ENCODE measurements at places on chromosomes 2 and 18. TPM values are rescaled to one million over a fixed set of nuclear protein-coding genes. Genes with fewer than 3 reads are reported as not detected.

Gene ALLC
- total RNA-seq = not detected

Gene HOXD9
- not detected for total RNA-seq

Gene WDR33
- 35.3 TPM for total RNA-seq

Gene TACR1
- total RNA-seq = 0.14 TPM

Gene ARHGEF4
- total RNA-seq = 7.7 TPM

Gene WDFY1
- 94.5 TPM for total RNA-seq

Gene COL4A4
- total RNA-seq = not detected

Gene UGT1A6
- 26.3 TPM for total RNA-seq

DNA sequence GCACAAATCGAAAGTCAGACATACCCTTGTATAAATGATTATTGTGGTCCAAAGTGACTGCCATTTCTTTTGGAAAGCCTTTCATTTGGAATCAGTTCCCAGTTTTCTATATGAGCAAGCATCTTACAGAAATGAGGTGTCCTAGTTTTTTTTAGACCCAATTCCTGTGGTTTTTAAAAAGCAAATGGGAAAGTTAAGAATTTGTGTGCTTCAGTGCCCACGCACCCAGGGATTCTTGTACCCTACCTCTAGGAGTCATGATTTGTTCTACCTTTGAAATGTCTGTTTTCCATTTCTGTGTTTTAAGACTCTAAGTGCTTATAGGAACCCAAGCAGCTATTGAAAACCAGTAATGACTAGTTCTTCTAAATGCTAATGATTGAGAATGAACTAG lies 218.1 kb downstream of the CAMKMT start:
- no peaks in the 10 kb centered on the region for H3K4me1 ChIP-seq
- no peaks in the 10 kb centered on the region for H3K27me3 ChIP-seq
- no peak for DNase-seq
- H3K27ac ChIP-seq = no peak overlapping the region

DNA sequence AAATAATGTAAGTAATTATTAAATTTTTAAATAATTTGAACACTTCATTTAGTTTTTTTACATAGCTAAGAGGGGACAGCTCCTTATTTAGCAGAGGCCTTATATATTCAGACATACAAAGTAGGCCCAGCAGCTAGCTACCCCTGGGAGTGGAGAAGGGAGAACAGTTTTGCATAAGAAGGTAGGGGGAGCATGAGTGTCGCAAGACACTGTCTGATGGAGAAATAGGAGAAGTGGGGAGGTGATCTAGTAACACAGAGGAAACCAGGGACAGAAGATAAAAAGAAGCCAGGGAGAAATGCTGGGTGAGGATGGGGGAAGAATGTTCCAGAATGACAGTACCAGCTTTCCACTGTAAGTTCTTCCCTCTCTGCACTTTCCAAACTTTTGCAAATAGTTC lies 16.0 kb upstream of the RGPD4 start:
- H3K4me1 ChIP-seq = no peaks in the 10 kb centered on the region
- no peaks in the 10 kb centered on the region for H3K36me3 ChIP-seq
- no peak for DNase-seq

- no peak for DNase-seq
- no peaks in the 10 kb centered on the region for H3K36me3 ChIP-seq
- no peaks in the 10 kb centered on the region for H3K27me3 ChIP-seq
- H3K27ac ChIP-seq = no peak overlapping the region
- no peak overlapping the region for H3K4me3 ChIP-seq
- no peaks in the 10 kb centered on the region for H3K4me1 ChIP-seq
Observed at GRCh38 chr2:167759531-167759930, 487.9 kb downstream of the STK39 start.

DNA sequence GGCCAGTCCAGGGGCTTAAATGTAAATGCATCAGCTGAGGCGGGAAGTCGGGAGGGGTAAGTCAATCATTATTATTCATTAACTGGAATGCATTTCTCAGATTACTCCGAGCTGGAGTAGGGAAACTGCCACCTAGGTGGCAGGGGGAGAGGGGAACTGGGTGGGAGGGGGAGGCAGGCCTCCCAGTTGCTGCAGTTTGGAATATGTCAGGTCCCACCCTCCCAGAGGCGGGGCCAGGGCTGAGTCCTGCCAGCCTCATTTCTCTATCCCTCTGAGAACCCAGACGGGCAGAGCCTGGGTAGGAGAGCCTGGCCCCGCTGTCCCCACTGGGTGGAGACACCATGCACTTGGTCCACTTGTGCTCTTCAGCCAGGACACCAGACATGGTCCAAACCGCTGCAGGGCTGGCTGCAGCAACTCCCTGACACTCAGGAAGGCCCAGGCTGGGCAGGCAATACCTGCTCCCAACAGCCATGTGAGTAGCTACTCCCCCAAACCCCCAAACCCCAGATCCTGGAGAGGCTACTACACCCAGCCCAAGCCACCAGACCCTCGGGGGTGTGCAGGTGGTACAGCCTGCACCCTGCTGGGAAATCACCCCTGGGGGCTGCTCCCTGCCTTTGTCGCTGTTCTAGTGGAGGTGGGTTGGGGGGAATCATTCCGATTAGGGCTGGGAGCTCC lies at the start of gene GPBAR1:
Gene GPBAR1 (plus strand): TSS at position 274 of the 681 bp plus-strand sequence. CDS start 1,710 bp downstream, outside the sequence.
- peaks cover 16% of the 10 kb centered on the region for H3K36me3 ChIP-seq
- peaks cover 93% of the 10 kb centered on the region for H3K4me1 ChIP-seq
- H3K27me3 ChIP-seq = no peaks in the 10 kb centered on the region
- peak; percentile 72 for DNase-seq
- H3K4me3 ChIP-seq = peak within 1 kb of the TSS; percentile 24

GRCh38 chr2:107621186-107622165 lies 205.2 kb upstream of the RGPD4 start:
- no peak overlapping the region for H3K4me3 ChIP-seq
- no peaks in the 10 kb centered on the region for H3K36me3 ChIP-seq
- H3K27ac ChIP-seq = no peak overlapping the region
- DNase-seq = no peak

DNA sequence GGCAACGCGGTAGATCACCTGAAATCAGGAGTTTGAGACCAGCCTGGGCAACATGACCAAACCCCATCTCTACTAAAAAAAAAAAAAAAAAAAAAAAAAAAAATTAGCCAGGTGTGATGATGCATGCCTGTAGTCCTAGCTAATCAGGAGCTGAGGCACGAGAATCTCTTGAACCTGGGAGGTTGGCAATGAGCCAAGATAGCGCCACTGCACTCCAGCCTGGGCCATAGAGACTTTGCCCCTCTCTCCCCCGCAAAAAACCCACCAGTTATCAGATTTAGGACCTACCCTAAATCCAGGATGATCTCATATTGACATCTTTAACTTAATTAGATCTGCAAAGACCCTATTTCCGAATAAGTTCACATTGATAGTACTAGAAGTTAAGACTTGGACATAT lies 29.2 kb upstream of the LDAH start:
- H3K4me1 ChIP-seq = no peaks in the 10 kb centered on the region
- DNase-seq = no peak
- H3K27me3 ChIP-seq = no peaks in the 10 kb centered on the region
- no peak overlapping the region for H3K4me3 ChIP-seq
- no peaks in the 10 kb centered on the region for H3K36me3 ChIP-seq
- no peak overlapping the region for H3K27ac ChIP-seq

- no peaks in the 10 kb centered on the region for H3K36me3 ChIP-seq
- H3K27me3 ChIP-seq = no peaks in the 10 kb centered on the region
- no peak overlapping the region for H3K4me3 ChIP-seq
- peaks cover 7% of the 10 kb centered on the region for H3K4me1 ChIP-seq
- no peak overlapping the region for H3K27ac ChIP-seq
Observed at GRCh38 chr2:229422063-229422462, 151.0 kb upstream of the PID1 start.

- H3K27me3 ChIP-seq = no peaks in the 10 kb centered on the region
- H3K36me3 ChIP-seq = no peaks in the 10 kb centered on the region
- no peak overlapping the region for H3K4me3 ChIP-seq
- DNase-seq = no peak
- H3K27ac ChIP-seq = no peak overlapping the region
- H3K4me1 ChIP-seq = no peaks in the 10 kb centered on the region
Observed at GRCh38 chr2:157190151-157190550, 67.4 kb upstream of the GALNT5 start.

- no peak for DNase-seq
- H3K4me1 ChIP-seq = peaks cover 24% of the 10 kb centered on the region
- H3K4me3 ChIP-seq = no peak overlapping the region
Observed at GRCh38 chr2:158478237-158478636, 21.5 kb downstream of the PKP4 start.

DNA sequence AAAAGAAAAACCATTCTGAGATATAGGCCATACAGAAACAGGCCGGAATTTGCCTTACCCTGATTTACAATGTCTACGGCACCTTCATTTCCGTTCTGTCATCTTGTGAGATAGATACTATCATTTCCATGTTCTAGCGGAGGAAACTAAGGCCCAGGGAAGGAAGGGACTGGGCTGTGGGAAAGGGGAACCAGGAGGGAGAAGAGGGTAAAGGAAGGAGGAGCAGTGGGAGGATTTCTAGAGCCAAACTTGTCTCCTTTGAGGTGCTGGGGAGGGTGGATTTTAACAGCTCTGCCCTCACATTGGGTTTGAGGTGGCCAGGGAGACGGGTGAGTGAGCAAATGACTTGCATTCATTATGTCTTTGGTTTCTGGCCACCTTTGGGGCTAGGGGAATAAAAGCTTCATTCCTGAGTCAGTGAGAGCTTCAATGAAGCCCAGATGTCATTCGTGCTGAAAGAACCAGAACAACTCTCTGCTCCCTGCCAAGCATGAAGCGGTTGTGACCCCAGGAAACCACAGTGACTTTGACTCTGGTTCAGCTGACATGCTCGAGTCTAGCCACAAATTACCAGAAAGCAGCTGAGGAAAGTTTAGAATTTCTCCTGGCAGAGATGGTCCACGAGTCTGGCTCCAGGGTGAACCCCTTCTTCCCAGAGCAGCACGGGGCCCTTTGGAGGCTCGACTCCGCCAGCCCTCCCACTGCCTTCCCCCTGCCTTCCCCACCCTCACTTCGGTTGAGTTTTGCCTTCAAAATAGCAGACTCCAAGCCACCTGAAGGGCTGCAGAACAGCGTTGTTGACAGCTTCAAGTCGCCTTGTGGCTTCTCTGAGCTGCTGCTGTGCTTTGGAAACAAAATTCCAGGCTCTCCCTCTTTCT lies 3.8 kb downstream of the ACTG2 start:
- no peaks in the 10 kb centered on the region for H3K36me3 ChIP-seq
- no peaks in the 10 kb centered on the region for H3K4me1 ChIP-seq
- H3K4me3 ChIP-seq = peak overlapping the region; percentile 44
- H3K27ac ChIP-seq = peak overlapping the region; percentile 79

GRCh38 chr2:233976690-233977294 lies 59.6 kb downstream of the TRPM8 start:
- no peak for DNase-seq
- H3K27ac ChIP-seq = no peak overlapping the region
- H3K4me3 ChIP-seq = no peak overlapping the region
- peaks cover 10% of the 10 kb centered on the region for H3K4me1 ChIP-seq
- H3K27me3 ChIP-seq = no peaks in the 10 kb centered on the region

GRCh38 chr18:57797209-57797651 lies 5.9 kb downstream of the ATP8B1 start:
- H3K27me3 ChIP-seq = no peaks in the 10 kb centered on the region
- H3K4me1 ChIP-seq = peaks cover 45% of the 10 kb centered on the region
- no peaks in the 10 kb centered on the region for H3K36me3 ChIP-seq

DNA sequence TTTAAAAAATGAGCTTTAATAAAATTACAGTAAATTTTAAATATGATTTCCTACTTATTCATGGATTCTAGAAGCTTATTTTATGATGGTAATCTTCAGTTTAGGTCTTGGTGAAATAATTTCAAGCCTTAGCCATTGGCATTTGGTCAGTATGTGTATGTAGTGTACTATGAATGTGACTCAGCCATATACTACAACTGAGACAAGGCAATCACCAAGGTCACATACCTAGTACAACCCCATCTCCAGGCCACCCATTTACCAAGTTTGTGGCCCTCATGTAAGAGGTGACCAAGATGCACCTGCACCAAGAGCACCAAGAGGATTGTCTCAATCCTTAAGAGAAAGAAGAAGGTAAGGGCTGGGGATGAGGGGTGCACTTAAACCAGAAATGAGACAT lies 54.8 kb upstream of the FRZB start:
- H3K4me3 ChIP-seq = no peak overlapping the region
- H3K36me3 ChIP-seq = peaks cover 39% of the 10 kb centered on the region
- peaks cover 10% of the 10 kb centered on the region for H3K4me1 ChIP-seq
- H3K27ac ChIP-seq = no peak overlapping the region
- DNase-seq = no peak

DNA sequence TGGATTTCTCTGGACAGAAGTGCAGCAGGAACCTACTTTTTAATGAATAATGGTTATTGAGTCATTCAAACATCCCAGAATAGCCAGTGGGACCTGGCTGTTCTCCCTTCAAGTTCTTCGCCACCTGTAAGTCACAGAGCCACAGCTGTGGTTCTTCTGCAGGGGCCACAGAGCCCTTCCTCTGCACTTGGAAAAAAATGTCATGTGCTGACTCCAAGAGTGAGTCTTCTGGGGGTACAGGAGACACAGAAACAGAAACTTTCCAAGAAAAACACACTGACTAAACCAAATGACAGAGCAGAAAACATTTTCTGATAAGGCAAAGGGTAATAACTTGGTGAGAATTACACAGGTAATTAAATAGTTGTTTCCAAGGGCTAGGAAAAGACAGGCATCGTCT lies 68.7 kb upstream of the FN1 start:
- peaks cover 10% of the 10 kb centered on the region for H3K4me1 ChIP-seq
- H3K27me3 ChIP-seq = no peaks in the 10 kb centered on the region
- no peak overlapping the region for H3K4me3 ChIP-seq
- H3K27ac ChIP-seq = no peak overlapping the region

GRCh38 chr2:188610827-188611226 lies 319.2 kb downstream of the GULP1 start:
- H3K27ac ChIP-seq = peak overlapping the region; percentile 27
- no peaks in the 10 kb centered on the region for H3K36me3 ChIP-seq
- peak; percentile 28 for DNase-seq
- no peaks in the 10 kb centered on the region for H3K27me3 ChIP-seq
- H3K4me3 ChIP-seq = no peak overlapping the region

GRCh38 chr2:105869341-105869740 lies 124.6 kb downstream of the NCK2 start:
- H3K27me3 ChIP-seq = no peaks in the 10 kb centered on the region
- H3K27ac ChIP-seq = no peak overlapping the region
- H3K4me3 ChIP-seq = no peak overlapping the region
- peaks cover 89% of the 10 kb centered on the region for H3K4me1 ChIP-seq
